Stimulated activated CD4-positive, alpha-beta T cell treated with anti-CD3 and anti-CD28 coated beads, Interleukin-15, amount 100 ng/mL, for 1 hour (primary cell): ENCODE measurements at places on chromosomes 3 and 15.

DNA sequence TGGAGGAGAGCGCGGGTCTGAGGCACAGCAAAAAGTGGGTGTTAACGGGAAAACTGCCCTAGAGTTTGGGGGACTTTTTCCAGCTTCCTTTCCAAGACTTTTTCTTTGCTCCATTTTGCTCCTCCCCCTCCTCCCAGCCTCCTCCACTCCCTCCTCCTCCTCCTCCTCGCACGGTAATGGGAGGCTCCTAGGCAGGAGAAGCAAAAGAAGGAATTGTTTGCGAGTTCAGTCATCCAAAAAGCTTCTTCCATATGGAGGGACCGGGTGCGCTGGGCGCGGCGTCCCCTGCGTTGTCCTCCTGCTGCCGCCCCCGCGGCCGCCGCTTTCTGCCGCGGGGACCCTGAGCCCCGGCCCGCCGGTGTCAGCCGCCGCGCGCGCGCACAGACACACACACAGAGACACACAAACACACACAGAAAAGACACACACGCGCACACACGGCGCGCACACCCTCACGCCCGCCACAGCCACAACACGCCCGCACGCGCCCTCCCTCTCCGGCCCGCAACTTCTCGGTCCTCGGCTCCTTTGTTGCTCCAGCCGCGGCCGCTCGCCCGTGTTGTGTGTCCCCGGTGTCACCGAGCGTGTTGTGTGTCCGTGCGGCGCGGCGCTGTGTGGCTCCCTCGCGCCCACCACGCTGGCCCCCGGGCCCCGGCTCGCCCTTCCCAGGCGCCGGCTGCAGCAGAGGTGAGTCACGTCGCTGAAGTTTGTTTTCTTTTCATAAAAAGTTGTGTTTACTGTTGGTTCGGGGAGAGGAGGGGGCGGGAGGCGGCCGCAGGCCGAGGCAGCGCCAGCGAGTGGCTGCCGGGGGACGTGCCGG, at the start of gene BOC:
Gene BOC (plus strand): TSS at position 228 of the 820 bp plus-strand sequence. CDS start 38,246 bp downstream, outside the sequence.
- DNase-seq = no peak

DNA sequence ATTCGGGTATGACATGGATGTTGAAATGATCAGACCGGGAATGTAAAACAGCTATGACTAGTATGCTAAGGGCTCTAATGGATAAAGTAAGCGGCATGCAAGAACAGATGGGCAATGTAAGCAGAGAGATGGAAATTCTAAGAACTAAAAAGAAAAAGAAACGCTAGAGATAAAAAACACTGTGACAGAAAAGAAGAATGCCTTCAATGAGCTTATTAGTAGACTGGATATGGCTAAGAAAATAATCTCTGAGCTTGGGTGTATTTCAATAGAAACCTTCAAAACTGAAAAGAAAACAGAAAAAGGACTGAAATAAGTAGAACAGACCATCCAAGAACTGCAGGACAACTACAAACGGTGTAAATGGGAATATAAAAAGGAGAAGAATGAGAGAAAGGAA, 101.2 kb downstream of the HES1 start:
- no peak for DNase-seq

- no peak for DNase-seq
These were observed 7.7 kb upstream of the LPP start for GRCh38 chr3:188146219-188146618.

DNA sequence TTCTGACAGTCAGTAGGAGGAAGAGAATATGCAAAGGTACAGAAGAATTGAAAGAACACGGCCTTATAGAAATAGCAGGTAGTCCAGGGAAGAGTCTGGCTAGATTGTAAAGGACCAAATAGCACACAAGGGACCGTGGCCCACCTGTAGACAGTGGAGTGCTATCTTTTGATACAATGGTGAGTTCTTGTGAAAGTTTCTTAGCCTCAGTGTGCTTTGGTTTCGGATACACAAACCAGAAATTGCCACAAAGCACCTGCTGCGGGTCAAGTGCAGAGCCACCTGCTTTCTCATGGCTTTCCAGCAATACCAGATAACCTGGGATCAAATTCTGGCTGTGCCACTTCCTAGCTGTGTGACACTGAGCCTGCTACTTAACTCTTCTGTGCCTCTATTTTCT, 36.6 kb upstream of the TUBGCP5 start:
- DNase-seq = no peak

DNA sequence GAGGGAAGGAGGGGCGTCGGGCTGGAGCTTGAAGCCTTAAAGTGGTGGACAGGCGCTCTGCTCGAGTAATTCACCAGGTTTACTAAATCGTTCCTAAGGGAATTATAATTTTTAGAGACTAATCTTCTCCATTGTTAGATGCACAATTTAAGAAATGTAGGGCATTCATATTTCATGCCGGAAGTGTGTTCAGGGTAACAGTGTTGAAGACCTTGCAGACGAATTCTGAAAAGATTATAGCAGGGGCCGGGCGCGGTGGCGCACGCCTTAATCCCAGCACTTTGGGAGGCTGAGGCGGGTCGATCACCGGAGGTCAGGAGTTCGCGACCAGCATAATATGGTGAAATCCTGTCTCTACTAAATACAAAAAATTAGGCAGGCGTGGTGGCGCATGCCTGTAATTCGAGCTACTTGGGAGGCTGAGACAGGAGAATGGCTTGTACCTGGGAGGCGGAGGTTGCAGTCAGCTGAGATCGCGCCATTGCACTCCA, 365 bp upstream of the GTF2A2 start:
- DNase-seq = no peak

DNA sequence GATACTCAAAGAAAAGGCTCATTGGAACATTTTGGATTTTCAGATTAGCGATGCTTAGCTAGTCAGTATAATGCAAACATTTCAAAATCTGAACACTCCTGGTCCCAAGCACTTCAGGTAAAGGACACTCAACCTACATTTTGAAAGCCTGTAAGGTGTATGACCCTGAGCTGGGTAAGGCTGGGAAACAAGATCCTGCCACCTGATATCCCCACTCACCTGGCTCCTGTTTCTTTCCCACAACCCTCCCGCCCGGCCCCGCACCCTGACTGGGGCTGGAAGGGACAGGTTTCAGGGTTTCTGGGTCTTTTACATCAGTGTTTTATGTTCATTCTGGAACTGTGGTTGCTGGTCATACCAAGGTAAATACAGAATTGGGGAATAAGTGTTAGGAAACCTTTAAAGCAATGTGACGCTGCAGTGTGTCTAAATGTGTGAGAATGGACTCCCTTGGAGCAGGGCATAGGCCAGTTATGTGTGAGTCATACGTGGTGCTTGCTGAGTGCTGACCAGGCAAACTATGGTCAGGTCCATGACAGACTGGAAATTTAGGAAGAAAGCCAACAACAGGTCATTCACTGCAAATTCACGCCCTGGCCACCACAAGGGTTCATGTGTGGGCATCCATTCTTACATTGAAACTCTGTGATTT, 22.9 kb downstream of the CTXND1 start:
- DNase-seq = no peak

DNA sequence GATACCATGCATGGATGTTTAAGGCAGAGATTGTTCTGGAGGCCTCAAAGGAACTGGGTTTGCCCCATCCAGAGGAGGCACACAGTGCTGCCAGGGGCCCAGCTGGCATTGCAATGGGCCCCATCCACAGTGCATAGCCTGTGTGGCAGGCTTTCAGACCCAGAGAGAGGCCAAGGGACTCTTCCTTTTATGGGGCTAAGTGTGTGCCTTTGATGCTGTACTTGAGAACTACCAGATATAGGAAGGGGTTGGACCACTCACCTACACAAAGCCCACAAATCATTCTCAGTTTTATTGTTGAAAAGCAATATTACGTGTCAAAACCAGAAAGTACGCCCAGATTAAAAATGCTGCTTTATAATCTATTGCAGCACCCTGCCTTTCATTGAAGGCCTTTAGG, 134.9 kb downstream of the EPHB1 start:
- DNase-seq = no peak

DNA sequence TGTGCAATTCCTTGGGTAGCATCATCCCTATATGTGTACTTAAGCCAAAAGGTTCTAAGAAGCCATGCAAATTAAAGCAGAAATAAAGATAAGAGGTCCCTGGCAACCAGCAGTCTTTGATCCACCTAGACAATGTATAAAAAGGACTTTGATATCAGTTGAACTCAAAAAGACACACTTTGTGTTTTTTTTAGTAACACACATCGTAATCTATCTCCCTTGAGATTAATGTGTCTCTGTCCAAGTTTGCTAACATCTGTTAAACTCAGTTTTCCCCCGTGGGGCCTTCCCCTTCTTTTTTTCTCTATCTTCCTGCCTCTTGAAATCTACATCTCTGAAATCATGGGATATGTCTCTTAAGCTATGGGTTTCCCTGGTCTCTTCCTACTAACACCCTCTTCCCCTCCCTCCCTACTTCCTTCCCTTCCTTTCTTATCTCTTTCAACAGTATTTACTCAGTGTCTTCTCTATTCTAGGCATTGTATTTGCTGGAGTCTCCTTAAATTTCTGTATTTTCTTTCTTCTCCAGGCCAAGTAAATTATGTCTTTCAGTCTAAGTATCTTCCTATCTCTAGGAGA, 27.7 kb downstream of the ALDH1A2 start:
- DNase-seq = no peak

DNA sequence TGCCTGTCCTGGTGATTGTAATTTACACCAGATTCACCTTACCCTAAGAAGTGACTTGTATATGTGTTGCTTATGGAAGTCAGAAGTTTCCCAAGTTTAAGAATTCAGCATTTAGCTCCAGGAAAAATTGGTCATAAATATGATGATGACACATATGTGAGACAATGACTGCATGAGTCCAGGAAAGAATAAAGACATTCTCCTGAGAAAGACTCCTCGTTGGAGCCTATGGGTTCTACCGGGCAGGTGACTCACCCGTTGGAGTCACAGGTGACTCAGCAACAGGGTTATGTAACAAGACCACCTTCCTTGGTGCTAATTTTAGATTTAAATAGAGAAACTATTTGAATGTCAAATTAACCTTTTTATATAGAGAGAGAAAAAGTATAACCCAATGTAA, 662.4 kb downstream of the FHIT start:
- no peak for DNase-seq

DNA sequence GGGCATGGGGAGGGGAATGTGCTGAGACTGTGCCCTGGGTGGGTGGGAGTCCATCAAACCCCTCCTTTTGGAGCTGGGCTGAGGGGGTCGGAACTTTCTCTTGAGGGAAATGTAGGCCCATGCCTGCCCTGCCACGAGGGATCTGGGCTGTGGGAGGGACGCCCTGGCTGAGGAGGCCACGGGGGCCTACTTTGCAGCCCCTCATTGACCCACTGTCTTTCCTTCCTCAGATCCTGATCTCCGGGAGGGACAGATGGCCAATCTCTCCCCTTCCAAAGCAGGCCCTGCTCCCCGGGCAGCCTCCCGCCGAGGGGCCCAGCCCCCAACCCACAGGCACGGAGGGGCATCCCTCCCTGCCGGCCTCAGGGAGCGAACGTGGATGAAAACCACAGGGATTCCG, 25.3 kb downstream of the LOXL1 start:
- no peak for DNase-seq

GRCh38 chr3:87949879-87950208, 109.0 kb downstream of the CGGBP1 start:
- DNase-seq = no peak

GRCh38 chr3:132033471-132033870, 1.3 kb downstream of the CPNE4 start:
- DNase-seq = no peak

DNA sequence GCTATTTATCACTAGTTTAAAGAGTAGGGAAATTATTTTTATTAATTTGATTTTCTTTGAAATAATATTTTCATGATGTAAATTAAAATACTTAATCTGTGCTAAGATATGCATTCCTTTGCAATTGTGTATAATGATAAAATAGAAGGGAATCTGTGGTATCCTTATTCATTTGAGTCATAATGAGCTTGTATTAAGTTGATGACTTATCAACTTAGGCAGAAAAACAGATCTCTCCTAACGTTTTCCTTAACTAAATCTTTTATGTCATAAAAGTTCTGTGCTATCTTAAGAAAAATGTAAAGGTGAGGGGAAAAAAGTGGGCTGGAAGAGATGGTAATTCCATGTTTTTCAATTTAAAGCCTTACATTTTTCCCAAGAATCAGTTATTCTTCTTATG, 1.9 kb downstream of the FGF7 start:
- DNase-seq = no peak

DNA sequence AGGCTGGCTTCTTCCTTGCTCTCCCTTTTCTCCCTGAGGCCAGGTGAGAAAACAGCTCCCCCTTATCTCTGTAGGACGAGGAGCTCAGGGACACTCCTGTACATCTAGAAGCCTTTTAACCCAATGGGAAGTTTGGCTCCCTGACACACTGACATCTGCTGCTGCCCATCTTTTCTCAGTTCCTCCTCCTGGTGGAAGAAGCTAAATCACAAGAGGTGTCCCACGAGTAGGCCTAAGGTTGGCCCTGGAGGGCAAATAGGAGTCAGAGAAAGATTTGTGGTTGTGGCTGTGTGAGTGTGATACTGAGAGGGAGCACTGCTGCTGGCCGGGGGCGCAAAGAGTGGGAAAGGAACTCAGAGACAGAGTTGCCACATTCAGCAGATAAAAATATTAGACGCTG, 49.5 kb downstream of the ARHGAP31 start:
- no peak for DNase-seq

GRCh38 chr3:125142940-125143339, 69.6 kb downstream of the SLC12A8 start:
- no peak for DNase-seq

DNA sequence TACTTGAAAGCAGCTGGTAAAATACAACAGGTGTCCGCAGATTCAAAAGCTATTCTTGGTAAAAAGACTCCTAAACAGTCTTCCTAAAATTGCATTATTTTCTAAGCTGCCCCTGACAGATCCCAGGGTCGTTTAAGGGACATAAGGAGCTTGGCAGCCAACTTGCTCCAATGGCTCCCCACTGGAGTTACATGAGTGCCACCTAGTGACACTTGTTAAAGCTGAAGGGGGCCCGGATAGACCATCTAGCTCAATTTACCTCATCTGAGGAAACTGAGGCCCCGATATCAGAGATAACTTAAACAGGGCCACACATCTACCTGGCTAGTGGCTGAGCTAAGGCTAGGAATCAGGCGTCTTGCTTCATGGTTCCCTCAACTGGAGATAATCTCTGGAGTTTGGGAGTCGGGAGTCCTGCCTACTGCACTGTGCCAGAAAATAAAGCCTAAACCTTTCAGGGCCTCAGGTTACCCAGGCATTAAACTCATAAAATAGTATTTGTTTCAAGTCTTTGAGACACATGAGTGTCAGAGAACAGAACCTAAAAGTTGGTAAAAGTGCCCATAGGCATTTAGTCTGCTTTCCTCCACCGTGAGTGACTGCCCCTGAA, 6.5 kb upstream of the TBC1D23 start:
- no peak for DNase-seq

DNA sequence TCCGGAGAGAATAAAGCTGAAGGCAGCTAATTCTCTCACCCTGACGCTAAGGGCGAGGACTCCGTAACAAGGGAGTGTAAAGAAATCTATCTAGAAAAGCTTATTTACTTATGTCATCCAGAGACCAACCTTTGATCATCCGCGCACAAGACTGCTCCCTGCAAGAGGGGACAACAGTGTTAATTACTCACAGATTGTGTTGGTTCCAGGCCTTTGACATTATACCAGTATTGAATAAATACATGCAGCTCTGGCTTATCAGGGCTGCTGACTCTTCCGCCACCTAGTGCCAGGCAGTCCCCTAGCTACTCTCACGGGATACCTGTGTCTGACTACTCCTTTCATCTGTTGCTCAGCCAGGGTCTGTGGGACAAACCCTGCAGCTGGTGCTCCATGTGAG, 211.7 kb downstream of the DTWD1 start:
- no peak for DNase-seq
